ENCODE measurements at places on chromosomes 4 and X. TPM values are rescaled to one million over a fixed set of nuclear protein-coding genes. Genes with fewer than 3 reads are reported as not detected.

EREG gene
- total RNA-seq = 0.21 TPM

DNA sequence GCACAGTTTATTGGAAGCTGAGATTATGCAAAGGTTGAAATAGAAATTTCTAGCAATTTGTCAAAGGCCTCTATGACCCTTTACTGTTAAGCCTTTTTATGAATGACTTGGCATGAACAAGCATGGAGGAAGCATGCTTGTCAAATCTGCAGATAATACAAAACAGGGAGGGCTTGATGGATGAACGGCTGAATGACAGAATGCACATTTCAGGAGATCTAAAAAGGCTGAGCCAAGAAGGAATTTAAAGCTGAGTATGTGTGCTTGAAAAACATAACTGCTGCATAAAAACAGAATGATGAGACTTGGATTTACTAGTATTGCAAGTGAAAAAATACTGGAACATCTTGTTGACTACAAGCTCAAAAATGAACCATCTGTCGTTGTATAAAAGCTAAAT is 29.0 kb upstream of the UBE2K start:
- no peak for DNase-seq

- no peak for DNase-seq
Measured at GRCh38 chr4:5717449-5718158, 6.6 kb downstream of the EVC start.

DNA sequence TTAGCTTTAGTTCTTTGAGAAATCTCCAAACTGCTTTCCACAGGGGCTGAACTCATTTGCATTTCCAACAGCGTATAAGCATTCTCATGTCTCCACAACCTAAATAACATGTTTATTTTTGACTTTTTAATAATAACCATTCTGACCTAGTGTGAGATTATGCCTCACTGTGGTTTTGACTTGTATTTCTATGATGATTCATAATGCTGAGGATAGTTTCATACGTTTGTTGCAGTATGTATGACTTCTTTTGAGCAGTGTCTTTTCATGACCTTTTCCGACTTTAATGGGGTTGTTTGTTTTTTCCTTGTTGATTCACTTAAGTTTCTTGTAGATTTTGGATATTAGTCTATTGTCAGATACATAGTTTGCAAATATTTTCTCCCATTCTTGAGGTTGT is 1833.0 kb upstream of the PCDH10 start:
- DNase-seq = no peak

POU3F4 gene
- not detected for total RNA-seq

GRCh38 chr4:24690436-24690835 is 104.9 kb upstream of the SOD3 start:
- no peak for DNase-seq

GPAT3 gene
- total RNA-seq = 0.90 TPM

MID1 gene
- total RNA-seq = 10.9 TPM

DNA sequence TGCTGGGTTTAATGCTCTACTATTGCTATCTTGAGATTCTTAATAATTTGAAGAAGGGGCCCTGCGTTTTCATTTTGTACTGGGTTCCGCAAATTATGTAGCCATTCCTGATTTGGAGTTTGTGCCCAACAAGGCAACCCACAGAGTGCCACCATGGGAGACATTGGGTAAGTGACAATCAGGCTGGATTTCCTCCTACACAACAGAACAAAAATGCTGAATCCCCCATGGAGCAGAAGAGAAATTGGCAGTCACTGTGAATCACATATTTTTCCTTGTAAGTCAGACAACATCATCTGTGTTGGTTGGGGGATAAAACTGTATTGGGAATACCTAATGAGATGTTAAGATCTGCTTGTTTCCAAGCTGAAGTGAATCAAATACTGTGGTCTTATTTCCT is 80.9 kb downstream of the CNGA2 start:
- no peak for DNase-seq

GRCh38 chr4:170400361-170400760 is 310.6 kb upstream of the AADAT start:
- no peak for DNase-seq

DNA sequence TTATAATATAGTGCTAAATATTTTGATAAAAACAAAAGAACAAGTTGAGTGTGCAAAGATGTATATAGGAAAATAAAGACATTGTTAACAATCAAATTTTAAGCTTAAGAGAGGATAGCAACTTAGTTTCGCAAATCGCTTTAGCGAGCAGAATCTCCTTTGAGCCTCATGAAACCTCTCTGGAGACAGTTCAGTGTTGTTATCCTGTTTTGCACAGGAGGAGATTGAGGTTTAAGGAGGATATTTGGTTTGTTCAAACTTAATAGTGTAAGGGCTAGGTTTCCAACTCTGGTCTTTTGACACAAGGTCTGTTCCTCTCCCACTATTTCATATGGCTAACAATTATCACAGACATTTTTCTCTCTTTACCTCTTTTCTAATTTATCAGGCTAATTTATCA is 1848.5 kb upstream of the TENM3 start:
- DNase-seq = no peak

DNA sequence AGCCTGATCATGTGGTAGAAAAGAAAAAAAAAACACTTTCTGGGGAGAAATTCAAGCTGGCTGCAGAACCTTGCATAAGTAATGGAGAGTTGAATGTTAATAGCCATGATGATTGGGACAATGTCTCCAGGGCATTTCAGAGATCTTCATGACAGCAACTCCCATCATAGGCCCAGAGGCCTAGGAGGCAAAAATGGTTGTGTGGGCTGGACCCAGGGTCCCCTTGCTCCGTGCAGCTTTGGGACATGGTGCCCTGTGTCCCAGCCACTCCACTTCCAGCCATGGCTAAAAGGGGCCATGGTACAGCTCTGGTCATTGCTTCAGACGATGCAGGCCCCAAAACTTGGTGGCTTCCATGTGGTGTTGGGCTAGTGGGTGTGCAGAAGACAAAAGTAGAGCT is 1170.9 kb downstream of the C4orf33 start:
- DNase-seq = no peak

- DNase-seq = no peak
Measured at GRCh38 chr4:100100985-100101384, 89.3 kb downstream of the DDIT4L start.

DNA sequence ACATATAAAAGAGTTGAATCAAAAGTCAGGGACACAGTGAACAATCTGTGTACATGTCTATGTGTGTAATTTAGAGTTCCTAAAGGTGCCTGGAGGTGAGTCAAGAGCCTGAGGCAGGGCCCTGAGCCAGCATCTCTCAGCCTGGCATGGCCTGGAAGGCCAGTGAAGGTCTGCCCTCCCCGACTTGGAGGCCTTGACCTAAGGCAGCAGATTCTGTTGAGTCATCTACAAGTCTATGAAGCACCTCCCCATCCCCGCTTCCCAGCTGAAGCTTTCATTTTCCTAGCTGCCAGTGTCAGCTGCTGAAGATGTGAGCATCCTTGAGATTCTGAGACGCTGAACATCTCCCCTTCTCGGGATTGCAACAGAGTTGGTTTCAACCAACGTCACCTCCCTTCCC is 583.9 kb downstream of the BCOR start:
- DNase-seq = no peak

DNA sequence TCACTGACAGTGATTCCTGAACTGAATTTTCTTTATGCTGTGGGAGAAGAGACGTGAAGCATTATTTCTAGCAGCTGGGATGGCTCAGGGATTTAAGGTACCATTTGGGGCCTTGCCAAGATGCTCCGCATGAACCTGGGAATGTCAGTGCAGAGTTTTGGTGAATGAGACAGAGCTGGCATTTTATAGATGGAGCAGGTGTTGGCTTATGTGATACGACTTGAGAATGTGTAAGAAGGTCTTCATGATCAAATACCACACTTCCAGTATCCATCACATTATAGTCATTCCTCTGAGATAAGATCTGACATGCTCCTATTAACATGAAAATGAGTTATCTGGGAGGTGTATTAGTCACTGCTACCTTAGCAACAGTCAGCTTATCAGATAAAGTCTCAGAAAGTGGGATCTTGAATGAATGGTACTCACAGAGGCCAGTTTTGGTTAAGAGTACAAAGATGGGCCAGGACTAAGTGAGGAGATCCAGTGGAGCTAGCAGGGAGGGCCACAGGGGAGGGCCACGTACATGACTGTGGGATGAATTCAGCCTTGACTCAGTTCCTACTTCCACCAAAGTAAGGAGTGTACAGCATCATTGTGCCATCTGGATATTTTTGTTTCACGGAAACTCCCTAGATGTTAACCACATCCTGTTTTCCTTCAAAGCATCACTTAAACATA is 116.7 kb downstream of the SPCS3 start:
- no peak for DNase-seq

All from tibial nerve (tissue), 4 donors.